ENCODE measurements at places on chromosomes 4 and X.

GRCh38 chr4:155487210-155487609, 110.4 kb upstream of the MAP9 start:
- DNase-seq = no peak

DNA sequence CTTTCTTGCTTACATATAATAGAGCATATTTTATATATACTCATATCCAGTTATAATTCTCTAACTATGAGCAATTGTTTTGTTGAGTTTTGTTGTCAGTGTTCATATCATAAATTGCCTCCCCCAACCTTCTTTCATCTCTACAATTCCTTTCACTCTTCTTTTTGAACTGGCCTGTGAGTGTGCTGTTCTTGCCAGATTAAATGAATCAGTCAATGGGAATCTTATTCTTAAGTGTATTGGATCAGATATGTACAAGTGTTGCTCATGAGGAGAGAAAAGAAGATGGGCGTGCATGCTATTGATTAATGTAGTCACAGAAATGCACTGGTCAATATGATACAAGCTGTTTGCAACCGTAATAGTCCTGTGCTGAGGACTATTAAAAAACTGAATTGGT, 728.1 kb upstream of the MAGEB2 start:
- peak; percentile 14 for DNase-seq

GRCh38 chr4:22596409-22596808, 80.5 kb upstream of the ADGRA3 start:
- DNase-seq = no peak

DNA sequence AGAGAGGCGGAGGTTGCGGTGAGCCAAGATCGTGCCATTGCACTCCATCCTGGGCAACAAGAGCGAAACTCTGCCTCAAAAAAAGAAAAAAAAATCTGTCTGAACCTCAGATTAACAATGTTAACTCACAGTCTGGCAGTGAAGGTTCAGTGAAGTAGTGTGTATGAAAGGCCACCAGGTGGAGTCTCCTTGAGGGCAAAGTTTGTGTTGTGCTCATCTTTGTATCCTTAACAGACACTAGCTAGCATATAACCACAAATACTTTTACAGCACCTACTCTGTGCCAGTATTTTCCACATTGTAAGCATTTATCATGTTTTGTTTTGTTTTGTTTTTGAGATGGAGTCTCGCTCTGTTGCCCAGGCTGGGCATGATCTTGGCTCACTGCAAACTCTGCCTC, 46.0 kb upstream of the MGST2 start:
- peak; percentile 43 for DNase-seq

DNA sequence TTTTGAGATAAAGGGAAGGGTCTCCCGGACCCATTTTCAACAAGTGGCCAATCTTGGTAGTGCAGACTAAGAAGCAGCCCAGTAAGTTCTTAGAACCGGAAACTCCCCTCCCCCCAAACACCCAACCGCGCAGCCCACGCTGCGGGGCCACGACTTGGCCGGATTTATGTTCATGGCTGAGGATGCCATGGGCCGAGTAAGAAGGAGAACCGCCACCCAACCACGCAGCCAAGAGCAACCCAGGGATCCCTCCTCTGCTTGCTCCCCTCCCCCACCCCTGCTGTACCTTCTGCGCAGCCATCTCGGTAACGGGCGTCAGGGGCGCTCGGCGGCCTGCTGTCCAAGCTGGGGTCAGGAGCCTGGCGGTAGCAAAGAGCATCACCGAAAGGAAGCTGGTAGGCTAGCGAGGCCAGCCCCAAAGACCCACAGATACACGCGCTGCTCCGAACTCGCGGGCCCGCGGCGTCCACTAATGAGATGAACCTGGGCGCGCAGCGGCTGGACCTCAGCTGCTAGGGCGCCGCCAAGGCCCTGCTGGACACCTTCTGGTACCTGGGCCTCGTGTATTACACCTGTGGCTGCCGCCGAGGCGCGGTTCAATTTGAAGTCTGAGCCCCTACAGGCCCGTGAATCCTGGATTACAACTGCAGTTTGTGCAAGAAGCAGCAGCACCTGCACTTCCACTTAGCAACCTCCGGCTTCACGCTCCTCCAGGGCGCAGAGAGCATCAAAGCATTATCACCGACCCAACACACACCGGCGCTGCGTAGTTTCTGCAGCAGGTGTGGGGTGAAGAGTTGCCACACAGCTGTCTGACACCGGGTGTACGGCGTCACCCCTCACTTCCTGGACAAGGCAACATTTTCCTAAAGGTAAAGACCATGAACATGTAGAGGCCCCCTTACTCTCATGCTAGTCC, 63.4 kb downstream of the NUDT10 start:
- DNase-seq = no peak

GRCh38 chr4:88910101-88910500, 146.9 kb downstream of the FAM13A start:
- no peak for DNase-seq

- no peak for DNase-seq
Observed at GRCh38 chr4:59966758-59967157, 1233.4 kb upstream of the ADGRL3 start.

DNA sequence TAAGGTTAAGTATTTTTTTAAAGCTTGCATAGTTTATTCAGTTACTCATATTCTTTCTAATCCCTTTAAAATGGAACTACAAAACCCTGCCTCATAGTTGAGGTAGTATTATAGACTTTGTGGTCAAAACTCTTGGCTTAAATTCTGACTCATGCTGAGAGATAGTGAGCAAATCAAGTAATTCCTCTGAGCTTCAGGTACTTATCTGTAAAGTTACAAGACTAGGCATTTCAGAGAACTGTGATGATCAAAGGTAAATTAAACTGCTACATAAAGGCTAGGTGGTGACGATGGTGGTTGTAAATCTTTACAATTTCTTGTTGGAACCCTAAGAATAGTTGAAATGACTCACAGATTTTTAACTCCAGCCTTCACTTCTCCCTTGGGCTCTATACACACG, 3.2 kb upstream of the CLOCK start:
- DNase-seq = peak; percentile 93

DNA sequence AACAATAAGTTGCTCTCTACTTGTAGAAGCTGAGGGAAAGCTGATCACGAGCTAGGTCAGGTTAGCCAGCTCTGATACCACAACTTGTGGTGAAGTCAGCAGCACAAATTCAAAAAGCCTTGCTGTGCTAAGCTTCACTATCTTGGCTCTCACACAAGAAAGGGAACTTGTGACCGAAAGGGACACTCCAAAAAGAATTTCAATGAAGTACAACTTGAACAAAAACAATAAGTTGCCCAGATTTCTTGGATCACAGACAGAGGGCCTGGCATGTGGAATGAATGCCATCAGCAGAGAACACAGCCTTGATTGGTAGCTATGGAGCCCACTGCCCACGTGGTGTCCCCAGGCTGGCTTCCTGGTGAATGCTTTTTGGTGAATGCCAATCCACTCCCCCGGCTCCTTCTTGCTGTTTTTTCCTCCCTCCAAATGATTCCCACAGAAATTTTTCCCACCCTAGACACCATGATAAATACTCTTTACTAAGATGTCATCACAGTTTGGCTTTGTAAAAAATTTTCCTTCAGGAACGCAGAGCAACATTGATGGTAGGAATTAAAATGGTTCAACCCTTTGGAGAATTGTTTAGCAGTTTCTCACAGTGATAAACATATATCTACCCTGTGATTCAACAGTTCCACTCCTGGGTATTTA, 82.6 kb downstream of the ANXA3 start:
- no peak for DNase-seq

DNA sequence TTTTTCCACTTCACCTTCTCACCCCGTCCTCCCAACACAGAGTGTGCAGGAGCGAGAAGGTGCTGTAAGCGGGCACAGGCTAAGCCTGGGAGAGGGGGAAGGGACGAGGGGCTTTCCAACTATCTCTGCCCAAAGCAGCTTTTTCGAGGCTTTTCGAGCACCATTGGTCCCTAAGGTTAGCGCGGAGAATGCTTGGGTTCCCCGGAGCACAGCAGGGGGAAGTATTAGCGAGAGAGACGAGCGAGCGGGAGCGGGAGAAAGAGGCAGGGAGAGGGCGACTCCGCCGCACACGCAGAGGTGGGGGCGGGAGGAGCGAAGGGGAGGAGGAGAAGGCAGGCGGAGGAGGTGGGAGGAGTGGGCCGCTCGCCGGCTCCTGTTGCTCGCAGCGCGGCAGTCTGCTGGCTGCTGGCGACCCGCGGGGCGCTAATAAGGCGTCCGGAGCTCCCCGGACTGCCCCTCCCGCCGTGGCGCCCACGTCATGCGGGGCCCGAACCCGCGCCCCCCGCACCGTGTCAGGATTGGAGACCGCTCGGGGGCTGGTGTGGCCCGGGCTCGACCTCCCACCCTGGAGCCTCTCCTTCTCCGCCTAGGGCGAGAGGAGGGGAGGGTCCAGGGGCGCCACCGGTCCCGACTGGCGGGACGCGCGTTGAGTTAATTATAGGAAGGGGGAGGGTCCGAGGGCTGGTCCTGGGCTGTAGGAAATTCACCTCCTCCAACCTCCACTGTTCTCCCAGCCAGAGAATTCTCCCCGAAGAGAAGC, at the start of gene ADAMTS3:
ADAMTS3 (minus strand) TSS at position 263 of the 760 bp plus-strand sequence. CDS start 459 bp downstream, outside the sequence.
- DNase-seq = peak; percentile 72

Measured in iris pigment epithelial cell (primary cell).